ENCODE measurements at places on chromosomes 1 and 21.

DNA sequence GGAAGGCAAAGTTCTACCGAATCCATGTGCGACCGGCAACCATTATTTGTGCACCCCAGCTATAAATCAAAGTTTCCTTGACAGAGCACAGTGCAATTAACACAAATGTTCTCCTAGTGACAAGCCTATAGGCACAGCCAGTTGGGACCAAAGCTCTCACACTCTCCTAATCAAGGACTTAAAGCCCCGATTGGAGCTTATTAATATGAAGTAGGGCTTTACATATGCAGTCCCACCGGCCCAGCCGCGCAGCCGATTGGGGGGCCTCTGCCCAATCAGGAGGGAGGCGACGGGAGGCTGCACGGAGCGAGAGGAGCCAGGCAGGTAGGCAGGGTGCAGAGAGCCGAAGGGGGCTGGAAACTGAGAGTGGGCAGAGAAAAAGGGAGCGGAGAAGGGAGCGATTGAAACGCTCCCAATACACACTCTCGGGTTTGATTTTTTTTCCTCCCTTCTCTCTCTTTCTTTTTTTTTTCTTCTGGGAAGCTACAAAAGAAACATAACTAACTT, at the start of gene ESRRG:
TSS of gene ESRRG (minus strand) at position 156 of the 507 bp plus-strand sequence. CDS start at position 26, 130 bp downstream.
- DNase-seq: peak; percentile 81

- no peak for DNase-seq
Measured at GRCh38 chr1:6795661-6796060, 10.4 kb downstream of the CAMTA1 start.

- no peak for DNase-seq
Measured at GRCh38 chr21:28227881-28228635, 764.6 kb downstream of the LTN1 start.

- DNase-seq: no peak
Measured at GRCh38 chr1:197800379-197801110, 25.3 kb upstream of the DENND1B start.

GRCh38 chr1:230291731-230292620, 134.2 kb downstream of the PGBD5 start:
- no peak for DNase-seq

DNA sequence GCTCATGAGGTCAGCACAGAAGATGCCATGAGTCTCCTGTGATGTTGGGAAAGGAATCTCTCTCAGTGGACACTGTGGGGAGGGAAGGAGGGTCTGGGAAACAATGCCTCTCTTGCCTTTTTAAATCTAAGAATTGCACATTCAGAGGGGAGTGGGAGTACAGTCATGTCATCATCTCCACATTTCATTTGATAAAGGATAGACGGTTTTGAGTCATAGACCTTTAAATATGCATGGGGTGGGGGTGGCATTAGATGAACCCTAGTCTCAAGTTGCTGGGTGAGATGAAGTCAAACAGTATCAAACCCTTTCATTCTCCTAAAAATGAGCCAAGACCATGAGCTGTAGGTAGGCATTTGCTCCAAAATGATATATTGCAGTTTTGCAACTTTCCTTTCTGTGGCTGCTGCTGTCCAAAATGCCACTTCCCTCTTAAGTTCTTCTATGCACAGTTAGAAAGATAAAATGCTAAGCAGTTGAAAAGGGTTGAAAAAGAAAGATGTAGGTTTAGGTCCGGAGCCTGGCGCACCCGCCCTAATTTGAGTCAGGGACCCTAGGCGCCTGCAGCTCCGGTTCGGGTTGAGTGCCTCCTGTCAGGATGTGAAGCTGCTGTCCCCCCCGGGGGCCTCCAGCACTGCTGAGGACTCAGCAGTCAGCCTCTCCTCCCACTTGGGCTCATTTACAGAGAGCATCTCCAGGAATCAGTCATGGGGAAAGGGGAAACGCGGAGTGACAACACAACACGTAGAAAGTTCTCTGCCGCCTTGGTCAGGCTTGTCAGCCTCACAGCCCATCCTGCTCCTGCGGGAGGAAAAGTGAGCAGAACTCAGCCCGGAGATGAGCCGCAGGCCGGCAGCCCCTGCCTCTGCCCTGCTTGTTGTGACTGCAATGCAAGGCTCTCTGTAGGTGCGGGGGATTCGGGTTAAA, 479.3 kb upstream of the RUNX1 start:
- DNase-seq: peak; percentile 56

GRCh38 chr1:41894101-41894807, 24.5 kb downstream of the HIVEP3 start:
- DNase-seq: no peak

DNA sequence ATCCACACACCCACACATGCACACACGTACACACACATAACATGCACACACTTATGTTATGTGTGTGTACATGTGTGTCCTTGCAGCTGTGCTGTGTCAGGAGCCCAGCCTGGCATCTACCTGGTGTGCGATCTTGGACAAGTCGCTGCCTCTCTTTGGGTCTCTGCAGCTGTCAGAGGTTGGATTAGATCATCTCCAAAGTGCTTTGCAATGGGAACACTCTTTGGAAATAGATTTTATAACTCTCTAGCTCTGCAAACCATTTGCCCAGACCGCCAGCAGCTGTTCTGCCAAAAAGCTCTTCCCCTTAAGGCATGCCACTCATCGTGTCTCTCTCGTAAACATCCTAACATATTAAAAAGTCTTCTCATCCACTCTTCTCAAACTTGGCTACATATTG, 4.7 kb downstream of the PKP1 start:
- no peak for DNase-seq

DNA sequence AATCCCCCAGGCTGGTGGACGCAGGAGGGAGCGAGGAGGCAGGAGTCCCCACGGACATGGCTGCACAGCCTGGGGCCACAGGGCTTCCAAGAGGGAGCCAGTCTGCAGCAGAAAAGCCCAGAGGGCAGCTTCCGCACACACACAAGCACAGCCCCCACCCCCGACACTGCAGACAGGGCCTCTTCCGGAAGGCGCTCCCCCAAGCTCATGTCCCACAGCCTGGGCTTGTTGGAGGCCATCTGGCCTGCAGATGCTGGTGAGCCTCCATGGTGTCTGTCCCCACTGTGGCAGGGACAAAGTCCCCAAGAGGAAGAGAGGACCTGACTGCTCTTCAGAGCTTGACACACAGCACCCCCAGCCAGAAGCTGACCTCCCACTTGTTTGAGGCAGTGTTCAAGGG, 13.4 kb upstream of the KIAA1614 start:
- no peak for DNase-seq

DNA sequence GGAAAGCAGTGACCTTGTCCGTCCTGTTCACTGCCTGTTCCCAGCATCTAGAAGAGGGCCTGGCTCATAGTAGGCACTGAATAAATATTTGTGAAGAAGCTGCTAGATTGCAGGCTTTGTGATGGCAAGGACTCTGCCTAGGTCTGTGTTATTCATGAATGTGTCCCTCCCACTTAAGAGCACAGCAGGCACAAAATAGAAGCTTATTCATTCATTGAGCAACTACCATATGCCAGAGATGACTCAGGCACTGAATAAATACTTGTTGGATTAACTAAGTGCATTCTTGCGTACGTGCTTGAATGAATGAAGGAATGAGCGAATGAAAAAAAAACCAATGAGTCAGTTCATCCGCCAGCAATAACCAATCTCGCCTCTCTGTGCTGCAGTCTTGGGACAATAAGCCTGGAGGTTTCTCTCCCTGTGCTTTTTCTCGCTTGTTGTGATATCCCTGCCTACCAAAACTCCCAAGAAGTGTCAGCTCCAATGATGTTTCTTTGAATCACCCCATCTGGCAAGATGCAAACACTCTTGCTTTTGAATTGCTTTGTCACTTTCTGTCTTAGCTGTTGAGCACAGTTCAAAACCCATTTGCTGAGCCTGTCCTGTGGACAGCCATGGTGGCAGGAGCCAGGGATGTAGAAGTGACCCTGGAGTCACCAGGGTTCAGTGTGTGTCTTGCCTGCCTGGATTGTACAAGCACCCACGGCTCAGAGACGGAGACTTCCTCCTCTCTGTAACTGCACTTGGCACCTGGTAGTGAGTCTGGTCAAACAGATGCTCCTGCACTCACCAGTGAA, 143.9 kb downstream of the KAZN start:
- DNase-seq: no peak

GRCh38 chr1:173364827-173365226, 112.3 kb upstream of the PRDX6 start:
- DNase-seq: no peak

- DNase-seq: no peak
Measured at GRCh38 chr1:225462429-225462713, 34.5 kb upstream of the LBR start.

- DNase-seq: no peak
Measured at GRCh38 chr1:193241132-193241827, 54.9 kb upstream of the B3GALT2 start.

DNA sequence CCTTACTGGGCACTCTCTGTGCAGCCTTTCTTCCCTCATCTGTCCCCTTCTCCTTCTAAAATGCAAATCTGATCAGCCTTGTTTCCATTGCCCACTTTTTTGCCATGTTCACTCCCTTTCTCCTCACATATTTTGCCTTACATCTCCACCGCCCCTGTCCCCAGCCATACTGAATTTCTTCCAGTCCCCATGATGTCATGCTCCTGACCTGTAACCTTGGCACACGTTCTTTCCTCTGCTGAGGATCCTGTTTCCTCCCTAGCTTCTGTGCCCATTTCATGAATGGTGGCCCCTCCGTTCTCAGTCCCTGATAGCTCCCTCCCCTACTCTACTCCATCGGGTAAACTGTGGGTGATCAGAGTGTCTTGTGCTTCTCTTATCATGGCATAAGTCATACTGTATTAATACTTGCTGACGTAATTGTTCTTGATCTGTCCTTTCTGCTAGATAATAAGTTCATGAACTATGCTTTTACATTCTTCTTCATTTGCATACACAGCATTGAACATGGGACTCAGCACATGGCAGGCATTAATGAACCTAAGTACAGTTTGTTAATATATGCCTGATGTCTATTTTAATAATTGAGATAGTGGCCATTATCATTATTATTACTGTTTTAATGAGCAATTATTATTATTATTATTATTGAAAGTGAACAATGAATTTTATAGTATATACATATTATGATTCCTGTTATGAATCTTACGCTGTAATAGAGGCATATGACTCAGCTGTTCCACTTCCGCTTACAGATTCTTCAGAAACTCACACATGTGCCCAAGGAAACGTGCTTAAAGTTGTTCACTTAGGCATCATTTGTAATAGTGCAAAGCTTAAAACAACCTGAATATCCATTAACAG, 28.5 kb downstream of the MAP3K21 start:
- no peak for DNase-seq

DNA sequence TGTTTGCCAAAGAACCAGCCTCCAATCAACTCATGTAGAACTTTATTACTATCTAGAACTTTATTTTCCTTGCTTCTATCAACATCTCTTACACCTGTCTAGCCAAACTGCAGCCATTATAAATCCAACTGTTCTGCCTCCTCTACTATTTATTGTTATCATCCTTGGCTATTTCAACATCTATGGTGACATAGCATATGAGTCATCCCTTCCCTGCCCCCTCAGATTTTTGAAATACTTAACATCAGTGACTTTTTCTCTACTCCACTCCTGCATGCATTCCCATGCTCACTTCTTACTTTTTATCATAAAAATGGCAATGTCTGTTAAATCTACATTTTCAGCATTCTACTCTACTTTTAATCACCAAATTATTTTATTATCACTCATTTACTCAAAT, 544.9 kb upstream of the NEGR1 start:
- DNase-seq: no peak

GRCh38 chr1:37699147-37699546, 6.8 kb downstream of the CDCA8 start:
- DNase-seq: no peak

- DNase-seq: no peak
Measured at GRCh38 chr21:34092262-34092921, 19.0 kb downstream of the MRPS6 start.

GRCh38 chr1:224785040-224785328, 144.5 kb upstream of the DNAH14 start:
- DNase-seq: no peak

DNA sequence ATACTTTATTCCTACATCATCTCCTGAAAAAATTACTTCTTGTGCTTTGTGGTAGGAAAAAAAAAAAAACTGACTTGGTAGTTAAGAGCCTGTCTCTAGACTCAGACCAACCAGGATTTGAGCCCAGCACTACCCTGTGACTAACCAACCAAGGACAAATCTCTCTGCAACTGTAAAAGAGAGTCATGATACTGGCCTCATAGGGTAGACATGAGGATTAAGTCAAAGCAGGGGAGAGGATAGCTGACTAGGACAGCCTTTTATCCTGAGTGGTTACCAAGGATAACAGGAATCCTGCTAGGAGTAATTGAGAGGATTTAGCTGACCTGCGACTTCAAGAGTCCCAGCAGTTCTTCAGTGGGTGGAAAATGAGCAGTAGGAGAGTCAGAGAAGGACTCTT, 112.8 kb downstream of the C1orf21 start:
- no peak for DNase-seq

GRCh38 chr1:7334475-7335035, 436.5 kb upstream of the VAMP3 start:
- no peak for DNase-seq

GRCh38 chr1:66791621-66792610, 9.2 kb downstream of the INSL5 start:
- no peak for DNase-seq

DNA sequence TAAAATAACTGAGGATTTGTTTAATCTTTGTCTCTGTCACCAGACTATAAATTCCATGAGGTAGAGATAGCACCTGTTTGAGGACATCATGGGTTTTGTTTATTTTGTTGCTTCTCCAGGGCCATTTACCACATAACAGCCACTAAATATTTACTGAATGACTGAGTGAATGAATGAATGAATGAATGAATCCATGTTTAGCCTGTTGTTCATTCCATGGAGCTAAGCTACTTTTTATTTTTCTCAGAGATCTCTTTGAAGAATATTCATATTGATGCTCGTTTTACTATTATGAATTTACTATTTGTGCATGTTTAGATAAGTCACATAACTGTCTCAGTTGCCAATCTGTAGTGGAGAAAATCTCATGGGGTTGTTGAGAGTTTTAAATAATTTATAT, 17.7 kb downstream of the LRRC8B start:
- no peak for DNase-seq

GRCh38 chr1:81484284-81484683, 316.4 kb upstream of the ADGRL2 start:
- DNase-seq: no peak

GRCh38 chr1:30982937-30983336, 74.4 kb upstream of the SDC3 start:
- no peak for DNase-seq

Data from Right ventricle myocardium inferior (tissue), 1 donor.